ENCODE measurements at places on chromosomes 1 and 21.
A peak's percentile ranks its signal among the peaks of the same experiment; 100 is the strongest.

- H3K4me3 ChIP-seq, result no peak overlapping the region
- no peak overlapping the region for H3K27ac ChIP-seq
- no peaks in the 10 kb centered on the region for H3K4me1 ChIP-seq
- peaks cover 8% of the 10 kb centered on the region for H3K27me3 ChIP-seq
- H3K36me3 ChIP-seq, result no peaks in the 10 kb centered on the region
- DNase-seq, result no peak
Observed at GRCh38 chr1:214039394-214040018, 51.7 kb downstream of the PROX1 start.

DNA sequence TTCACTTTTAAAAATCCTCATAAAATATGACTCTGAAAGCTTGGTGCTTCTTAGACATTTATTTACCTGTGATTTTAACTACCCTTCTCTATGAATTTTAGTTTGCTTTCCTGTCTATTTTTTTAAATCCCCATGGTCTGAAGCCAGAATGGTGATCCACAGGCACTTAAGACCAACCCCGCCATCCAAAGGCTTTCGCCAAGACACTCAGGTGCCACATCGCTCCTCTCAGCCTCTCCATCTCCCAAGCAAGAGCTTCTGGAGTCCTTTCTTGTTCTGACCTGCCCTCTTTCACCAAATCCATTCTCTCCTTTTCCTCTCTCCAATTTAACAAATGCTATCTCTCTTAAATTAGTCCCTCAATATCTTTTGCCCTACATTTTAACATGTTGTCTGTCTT is 464.6 kb downstream of the PCP4 start:
- no peak overlapping the region for H3K27ac ChIP-seq
- no peaks in the 10 kb centered on the region for H3K27me3 ChIP-seq
- DNase-seq, result no peak
- no peaks in the 10 kb centered on the region for H3K4me1 ChIP-seq
- no peaks in the 10 kb centered on the region for H3K36me3 ChIP-seq

DNA sequence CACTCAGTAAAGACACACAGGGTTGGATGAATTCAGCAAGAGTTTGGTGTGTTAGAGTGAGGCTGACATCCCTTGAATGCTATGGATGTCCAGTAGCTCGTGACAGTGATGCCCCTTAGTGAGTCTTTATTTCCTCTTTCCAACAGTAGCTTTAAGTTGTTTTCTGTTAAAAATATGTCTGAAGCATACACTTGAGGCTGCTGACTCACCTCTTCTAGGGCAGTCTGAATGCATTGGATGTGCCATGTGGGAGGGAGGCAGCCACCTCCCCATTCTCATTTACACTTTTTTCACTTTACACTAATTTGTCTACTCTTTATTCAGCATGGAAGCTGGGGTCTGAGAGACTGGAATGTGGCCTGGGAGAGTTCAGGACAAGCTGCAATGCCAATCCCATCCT is 17.6 kb downstream of the NOS1AP start:
- H3K4me1 ChIP-seq, result no peaks in the 10 kb centered on the region
- DNase-seq, result no peak
- no peak overlapping the region for H3K4me3 ChIP-seq

DNA sequence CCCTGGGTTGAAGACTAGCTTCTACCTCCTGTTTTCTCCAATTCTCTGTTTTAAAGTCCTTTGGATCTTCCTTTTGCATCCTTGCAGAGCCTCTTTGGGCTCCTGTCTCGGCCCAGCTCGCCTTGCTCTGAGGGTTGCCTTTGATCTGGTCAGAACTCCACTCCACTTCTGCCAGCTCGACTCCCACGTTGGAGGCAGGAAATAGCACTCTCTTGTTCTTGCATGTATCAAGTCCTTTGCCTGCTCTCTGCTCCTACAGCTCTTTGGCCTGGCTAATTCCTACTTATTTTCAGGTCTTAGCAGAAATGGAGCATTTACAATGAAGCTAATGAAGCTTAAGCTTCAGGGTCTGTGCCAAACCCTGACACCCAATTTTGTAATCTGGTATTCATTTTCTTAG is 21.1 kb upstream of the B3GALNT2 start:
- no peaks in the 10 kb centered on the region for H3K4me1 ChIP-seq
- peaks cover 4% of the 10 kb centered on the region for H3K27me3 ChIP-seq
- no peak overlapping the region for H3K4me3 ChIP-seq
- H3K27ac ChIP-seq, result no peak overlapping the region
- no peaks in the 10 kb centered on the region for H3K36me3 ChIP-seq
- DNase-seq, result no peak

DNA sequence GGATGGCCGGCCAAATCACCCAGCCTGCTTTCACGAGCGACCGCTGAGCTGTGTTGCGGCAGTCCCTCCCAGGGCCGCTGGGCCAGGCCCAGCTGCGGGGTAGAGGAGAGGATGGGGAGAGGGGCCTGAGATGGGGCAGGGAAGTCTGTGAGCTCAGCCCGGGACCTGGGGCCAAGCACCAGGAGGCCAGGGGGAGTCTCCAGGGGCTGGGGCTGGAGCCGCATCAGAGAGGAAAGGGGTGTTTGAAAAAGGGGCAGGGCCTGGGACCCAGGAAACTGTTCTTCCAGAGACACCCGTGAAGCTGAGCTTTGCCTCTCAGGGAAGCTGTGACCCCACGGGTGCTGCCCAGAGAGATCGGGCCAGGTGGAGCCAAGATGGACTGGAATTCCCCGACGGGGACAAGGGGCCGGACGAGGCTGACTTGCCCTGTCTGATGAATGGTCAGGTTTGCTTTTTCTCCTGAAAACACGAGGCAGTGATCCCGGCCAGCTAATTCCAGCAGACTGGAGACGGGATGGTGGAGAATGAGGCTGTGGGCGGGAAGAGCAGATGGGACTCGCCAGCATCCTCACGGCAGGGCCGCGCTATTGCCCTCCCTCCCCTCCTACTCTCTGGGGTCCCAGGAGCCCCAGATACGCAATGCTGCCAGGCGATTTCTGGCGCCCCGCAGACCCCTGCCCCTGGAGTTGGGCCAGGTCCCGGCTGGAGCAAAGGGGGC is 40.3 kb upstream of the COL18A1 start:
- H3K27ac ChIP-seq, result no peak overlapping the region
- peaks cover 8% of the 10 kb centered on the region for H3K4me1 ChIP-seq
- H3K4me3 ChIP-seq, result no peak overlapping the region
- no peaks in the 10 kb centered on the region for H3K36me3 ChIP-seq

GRCh38 chr1:80044662-80045061 is 1038.1 kb upstream of the ADGRL4 start:
- H3K4me3 ChIP-seq, result no peak overlapping the region
- no peaks in the 10 kb centered on the region for H3K27me3 ChIP-seq
- no peaks in the 10 kb centered on the region for H3K36me3 ChIP-seq

DNA sequence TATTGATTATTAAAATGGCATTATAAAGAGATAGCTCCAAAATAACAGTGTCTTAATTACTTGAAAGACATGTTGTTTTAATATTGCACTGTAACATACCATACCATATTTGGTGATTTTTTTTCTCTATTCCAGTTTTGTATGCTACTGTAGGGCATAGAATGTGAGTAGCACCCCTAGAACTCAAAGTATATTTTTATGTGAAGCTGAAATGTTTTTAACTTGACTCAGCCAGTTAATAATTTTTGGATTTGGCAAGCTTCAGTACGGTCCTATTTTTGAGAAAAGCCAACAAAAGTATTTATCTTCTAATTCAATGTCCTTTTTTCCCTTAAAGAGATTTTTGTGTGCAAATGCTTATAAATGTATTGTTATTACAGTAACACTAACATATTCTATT is 593.8 kb downstream of the USP25 start:
- no peak overlapping the region for H3K4me3 ChIP-seq
- H3K27ac ChIP-seq, result no peak overlapping the region
- H3K27me3 ChIP-seq, result no peaks in the 10 kb centered on the region
- DNase-seq, result no peak

DNA sequence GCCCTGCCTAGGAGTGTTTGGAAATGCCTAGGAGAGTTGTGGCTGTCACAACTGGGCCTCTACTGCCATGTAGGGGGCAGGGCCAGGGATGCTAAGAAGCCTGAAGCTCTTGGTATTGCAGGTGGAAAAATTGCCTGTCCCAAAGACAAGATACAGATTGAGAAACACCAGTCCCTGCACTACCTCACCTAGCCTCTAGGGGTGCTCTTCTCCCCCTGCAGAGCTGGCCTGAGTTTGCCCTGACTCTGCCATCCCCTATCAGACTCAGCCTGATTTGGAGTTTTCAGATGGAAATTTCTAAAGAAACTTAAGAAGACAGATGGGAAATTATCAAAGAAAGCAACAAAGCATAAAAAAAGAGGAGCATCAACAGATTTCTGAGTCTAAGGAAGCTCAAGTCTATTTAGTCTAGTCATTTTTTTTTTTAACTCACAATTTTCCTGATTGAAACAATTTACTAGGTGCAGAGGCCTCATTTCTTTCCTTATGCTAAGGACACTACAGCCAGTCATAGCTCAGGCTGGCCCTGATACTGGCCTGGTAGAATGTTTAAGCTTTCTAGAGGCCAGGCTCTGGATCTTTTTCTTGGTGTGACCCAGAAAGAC is 61.4 kb upstream of the LRRN2 start:
- H3K27me3 ChIP-seq, result peaks cover 23% of the 10 kb centered on the region
- no peak overlapping the region for H3K27ac ChIP-seq
- DNase-seq, result peak; percentile 27
- no peaks in the 10 kb centered on the region for H3K36me3 ChIP-seq
- no peak overlapping the region for H3K4me3 ChIP-seq

GRCh38 chr1:24683713-24684162 is 40.6 kb downstream of the SRRM1 start:
- H3K27ac ChIP-seq, result no peak overlapping the region
- DNase-seq, result no peak
- H3K36me3 ChIP-seq, result no peaks in the 10 kb centered on the region
- H3K27me3 ChIP-seq, result no peaks in the 10 kb centered on the region
- H3K4me1 ChIP-seq, result no peaks in the 10 kb centered on the region
- H3K4me3 ChIP-seq, result no peak overlapping the region
